ENCODE measurements at places on chromosomes 4 and X.

- DNase-seq = no peak
These were observed 500.8 kb downstream of the PCDH7 start for GRCh38 chr4:31220921-31221320.

- no peak for DNase-seq
These were observed 1254.8 kb upstream of the ADGRL3 start for GRCh38 chr4:59945277-59945676.

DNA sequence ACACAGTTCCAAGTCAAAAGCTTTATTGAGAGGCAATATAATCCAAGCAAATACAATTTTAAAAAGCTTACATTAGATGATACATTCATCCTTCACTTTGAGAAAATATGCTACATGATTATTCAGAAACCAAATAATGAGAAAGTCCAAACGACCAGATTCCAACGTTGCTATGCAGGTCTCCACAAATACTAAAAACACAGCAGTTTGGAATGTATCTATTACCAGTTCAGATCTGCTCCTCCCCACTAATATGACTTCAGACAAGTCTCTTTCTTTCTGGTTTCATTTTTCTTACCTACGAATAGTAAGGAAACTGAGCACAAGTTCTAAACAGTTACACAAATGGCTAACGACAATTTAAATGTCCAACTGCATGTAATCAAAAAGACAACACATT, 9.5 kb downstream of the NAF1 start:
- no peak for DNase-seq

DNA sequence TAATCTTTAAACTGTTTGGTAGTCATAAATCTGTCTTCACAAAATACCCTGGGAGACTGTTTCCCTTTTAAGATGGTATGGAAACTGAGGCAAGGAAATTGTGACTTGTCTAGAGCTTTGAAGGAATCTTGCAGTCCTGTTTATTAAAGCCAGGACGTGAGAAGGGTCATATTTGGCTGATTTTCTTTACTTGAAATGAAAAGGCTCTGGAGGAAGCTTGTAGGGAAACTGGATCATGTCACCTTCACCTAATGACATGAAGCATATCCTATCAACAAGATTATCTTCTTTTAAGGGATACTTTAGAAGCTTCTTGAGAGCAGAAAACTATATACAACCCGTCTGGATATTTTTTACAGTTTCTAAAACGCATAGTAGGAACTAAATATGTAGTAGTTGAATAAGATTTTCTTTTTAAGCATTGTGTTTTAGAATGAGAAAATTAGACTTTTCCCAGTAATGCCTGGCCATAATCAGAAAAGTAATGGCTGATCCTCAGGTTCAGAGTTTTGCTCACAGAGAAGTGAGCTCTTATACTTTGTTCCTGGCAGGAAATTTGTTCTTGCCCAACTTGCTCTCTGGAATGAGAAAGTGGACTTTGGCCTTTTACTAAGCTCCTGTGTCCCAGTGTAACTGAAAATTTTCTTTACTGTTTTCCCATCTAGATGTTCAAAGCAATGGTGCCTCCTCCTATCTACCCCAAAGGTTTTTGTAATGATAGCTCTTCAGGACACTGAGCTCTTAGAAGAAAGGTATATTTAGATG, 136.8 kb upstream of the AFF2 start:
- no peak for DNase-seq

DNA sequence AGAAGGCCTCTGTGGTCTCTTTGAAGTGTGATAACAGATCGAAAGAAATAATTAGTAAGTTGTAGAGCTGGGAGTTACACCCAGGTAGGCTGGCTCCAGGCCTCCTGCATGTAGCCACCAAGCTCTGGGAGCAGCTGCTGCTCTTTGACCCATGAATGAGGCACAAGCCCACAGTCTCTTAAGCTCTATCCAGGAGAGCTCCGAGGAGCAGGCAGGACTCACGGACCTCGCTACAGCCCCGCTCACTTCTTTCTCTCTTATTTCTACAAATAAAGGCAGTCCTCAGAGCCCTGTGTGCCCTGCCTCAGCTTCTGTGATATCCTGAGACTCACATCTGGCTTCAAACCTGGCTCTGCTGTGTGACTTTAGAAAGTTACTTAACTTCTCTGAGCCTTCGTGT, 86.9 kb downstream of the EVC start:
- no peak for DNase-seq

- DNase-seq = no peak
These were observed 2.1 kb upstream of the MTNR1A start for GRCh38 chr4:186557486-186557885.

GRCh38 chr4:106601519-106601918, 232.9 kb upstream of the GIMD1 start:
- DNase-seq = no peak

- DNase-seq = no peak
These were observed 36.3 kb upstream of the PLAC8 start for GRCh38 chr4:83150653-83151330.

DNA sequence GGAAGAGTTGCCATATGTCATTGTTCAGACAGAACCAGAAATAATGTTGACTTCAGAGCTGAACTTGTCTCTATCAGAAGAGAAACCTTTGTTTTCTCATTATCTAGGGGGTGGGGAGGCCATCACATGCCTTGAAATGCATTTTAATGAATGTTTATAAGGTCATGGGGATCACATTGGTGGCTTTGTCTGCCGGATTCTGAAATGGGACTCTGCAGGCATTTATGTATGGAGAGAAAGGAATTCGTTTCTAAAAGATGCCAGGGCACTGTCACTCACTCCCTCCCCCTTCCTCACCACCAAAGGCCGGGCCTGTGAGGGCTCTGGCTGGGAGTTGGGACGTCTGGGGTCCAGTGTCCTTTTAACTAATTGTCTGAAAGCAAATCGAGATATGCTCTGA, 102.2 kb downstream of the MAMLD1 start:
- DNase-seq = no peak

DNA sequence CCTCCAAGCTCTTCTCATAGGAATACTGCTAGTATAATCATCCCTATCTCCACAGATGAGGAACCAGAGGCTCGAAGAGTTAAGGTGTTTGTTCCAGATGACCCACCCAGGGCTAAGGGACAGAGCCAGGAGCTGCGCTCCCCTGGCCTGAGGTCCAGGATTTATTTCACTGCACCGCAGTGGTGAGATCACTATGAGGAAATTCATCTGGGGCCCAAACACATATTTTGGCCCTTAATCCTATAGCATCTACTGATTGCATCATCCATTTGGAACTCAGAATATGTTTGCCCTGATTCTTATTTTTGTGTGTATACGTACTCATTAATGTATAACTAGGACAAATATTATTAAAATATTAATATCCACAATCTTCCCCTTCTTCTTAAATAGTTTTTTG, 100.1 kb upstream of the RBPJ start:
- DNase-seq = no peak

DNA sequence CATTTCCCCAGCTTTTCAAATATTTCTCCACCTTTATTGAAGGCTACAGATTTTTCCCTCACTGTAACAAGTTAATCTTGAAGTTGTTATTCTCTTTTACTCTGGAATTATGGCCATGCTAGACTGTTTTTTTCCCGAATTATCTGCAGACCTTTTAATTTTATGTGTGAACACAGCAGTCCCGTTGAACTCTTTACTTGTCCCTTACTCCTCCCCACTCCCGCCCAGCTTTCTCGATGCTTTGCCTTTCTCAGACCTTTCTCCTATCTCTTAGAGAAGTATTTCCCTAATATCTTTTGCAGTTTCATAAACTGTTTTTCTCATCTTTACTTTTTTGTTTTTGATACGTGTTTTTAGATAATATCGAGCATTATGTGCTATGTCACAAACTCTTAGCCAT, 776 bp downstream of the CEP44 start:
- DNase-seq = no peak

- DNase-seq = no peak
These were observed 73.3 kb downstream of the SOX3 start for GRCh38 chrX:140431521-140431920.

DNA sequence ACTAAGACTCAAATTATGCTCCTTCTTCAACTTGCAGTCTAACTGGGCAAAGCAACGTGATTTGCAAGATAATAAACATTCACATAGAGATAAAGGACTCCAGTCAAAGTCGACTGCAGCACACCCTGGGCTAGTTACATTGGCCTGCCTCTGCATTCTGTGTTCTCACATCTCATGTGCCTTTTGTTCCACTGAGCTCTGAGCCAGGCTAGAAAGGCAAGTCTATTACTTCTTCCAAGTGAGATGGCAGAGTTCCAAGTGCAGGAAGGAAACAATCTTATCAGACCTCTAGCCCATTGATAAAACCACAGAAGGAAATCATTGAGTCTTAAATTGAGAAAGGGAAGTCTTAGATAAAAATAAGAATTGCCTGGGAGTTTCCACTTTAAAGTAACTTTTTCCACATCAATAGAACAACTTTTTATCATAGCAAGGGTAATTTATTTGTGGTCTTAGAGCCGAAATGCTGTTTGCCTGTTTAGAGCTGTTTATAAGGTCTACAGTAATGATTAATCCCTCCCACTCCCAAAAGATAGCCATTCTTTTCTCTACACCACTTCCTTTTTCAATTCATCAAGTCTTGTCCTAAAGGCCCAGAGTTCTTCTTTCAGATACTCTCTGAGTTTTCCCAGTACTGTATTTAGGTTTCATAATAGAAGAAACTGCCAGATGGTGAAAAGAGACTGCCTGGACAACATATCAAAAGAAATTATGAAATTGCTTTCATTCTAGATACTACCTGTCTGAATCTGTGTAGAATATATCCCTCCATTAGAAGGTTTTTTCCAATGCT, 200.2 kb downstream of the GUCY2F start:
- no peak for DNase-seq
